ENCODE measurements at places on chromosomes 11 and 22.
A peak's percentile ranks its signal among the peaks of the same experiment; 100 is the strongest.

GRCh38 chr11:132343445-132344175 is 973.2 kb downstream of the NTM start:
- DNase-seq, result no peak

- no peak for DNase-seq
Measured at GRCh38 chr11:126700768-126701519, 299.6 kb downstream of the KIRREL3 start.

DNA sequence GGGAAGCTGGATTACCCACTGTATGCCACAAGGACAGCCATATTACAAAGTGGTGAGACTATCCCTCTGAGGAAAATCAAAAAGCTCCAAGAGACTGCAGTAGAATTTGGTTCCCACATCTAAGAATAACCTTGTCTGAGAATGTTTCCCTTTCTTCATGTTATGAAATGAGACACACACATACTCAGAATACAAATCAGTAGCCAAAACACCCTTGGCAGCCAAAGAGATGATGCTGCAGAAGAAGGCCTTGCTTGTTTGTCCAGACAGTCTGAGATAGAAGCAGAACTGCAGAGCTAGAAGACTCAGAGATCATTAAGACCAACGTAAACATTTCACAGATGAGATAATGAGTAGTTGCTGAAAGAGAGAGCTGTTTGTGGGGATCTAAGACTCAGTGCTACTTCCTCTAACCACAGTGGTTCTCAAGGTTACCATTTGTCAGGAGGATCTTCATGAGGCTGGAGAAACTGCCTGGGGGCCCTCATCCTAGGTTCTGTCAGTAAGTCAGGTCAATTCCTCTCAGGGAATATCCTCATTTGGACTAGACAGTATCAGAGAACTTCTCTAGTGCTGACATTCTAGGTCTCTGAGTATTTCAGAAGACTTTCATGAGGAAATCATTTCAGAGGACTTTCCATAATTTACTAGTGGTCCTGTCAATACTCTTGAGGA is 38.9 kb downstream of the RELT start:
- DNase-seq, result peak; percentile 89

DNA sequence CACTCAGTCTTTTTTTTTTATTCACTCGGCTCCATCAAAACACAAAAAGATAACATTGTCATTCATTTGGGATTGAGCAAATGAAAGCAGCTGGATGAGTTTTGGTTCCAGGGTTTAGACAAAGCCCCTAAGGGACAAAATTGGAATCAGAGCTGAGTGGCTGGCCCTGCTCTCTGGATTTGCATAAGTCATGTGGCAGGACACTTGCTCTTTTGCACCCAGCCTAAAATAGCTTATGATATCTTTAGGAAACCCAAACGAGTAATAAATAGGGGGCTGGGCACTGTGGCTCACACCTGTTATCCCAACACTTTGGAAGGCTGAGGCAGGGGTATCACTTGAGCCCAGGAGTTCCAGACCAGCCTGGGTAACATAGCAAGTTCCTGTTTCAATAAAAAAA is 11.0 kb upstream of the TMEM121B start:
- no peak for DNase-seq

DNA sequence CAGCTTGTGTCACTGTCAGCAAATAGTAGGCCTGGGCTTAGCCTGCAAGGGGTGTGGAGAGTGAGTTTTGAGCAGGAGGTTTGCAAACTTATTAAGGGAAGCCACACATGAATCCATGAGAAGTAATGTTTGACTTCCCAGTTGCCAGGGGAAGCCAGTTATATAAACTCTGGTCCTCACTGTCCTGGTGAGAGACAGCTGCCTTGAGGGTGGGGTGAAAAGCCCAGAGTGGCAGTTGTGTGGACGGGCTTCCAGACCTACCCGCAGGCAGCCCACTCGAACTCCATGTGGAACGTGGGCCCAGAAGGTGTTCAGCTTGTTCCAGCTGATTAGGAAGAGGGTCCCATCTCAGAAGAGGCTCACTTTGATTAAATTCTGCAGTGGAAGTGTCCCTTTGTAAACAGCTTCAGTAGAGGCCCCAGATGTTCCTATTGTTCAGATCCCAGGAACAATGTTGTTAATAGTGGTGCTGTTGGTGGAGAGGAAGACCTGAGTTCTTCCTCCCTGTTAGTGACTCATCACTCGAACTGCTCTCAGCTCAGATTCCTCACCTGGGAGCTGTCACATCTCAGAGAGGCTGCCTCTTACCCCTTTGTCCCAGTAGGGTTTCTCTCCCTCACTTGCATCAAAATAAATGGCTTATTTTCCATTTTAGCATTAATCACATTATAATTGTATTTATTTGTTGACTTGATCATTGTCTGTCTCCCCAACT is 63.4 kb downstream of the GRAMD1B start:
- DNase-seq, result no peak

GRCh38 chr11:5460983-5461621 is 12.0 kb downstream of the OR51I2 start:
- DNase-seq, result no peak

DNA sequence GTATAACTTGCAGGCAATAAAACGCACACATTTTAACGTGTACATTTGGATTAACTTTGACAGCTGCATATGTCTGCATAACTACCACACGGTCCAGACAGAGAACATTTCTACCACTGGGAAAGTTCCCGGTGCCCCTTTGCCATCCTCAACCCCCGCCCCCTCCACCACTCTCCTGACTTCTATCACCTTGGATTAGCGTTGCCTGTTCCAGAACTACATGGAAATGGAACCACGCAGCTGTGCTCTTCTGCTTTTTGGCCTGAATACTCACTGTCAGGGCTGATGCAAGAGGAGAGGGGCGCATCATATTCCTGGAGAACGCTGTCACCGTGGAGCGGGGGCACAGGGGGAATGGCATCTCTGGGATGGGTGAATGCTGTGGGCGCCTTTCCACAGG is 62.1 kb downstream of the LRP5 start:
- no peak for DNase-seq

DNA sequence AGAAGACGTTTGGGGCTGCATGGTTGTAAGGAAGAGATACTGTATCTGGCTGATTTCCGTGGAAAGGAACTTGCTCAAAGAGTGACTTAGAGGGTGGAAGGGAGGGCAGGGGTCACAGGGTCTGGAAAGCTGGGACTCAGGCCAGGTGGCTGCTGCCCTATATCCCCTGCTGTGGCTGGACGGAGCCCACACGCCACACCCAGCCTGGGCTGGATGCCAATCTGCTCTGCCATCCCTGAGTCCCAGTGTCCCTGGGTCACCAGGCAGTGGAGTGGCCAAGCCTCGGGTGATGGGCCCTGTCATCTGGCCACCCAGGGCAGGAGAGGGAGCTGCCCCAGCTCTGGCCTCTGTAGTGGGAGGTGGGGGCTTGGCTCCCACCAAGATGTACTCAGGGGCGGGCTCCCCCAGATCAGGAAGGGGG is 26.5 kb upstream of the KRTAP5-7 start:
- no peak for DNase-seq

DNA sequence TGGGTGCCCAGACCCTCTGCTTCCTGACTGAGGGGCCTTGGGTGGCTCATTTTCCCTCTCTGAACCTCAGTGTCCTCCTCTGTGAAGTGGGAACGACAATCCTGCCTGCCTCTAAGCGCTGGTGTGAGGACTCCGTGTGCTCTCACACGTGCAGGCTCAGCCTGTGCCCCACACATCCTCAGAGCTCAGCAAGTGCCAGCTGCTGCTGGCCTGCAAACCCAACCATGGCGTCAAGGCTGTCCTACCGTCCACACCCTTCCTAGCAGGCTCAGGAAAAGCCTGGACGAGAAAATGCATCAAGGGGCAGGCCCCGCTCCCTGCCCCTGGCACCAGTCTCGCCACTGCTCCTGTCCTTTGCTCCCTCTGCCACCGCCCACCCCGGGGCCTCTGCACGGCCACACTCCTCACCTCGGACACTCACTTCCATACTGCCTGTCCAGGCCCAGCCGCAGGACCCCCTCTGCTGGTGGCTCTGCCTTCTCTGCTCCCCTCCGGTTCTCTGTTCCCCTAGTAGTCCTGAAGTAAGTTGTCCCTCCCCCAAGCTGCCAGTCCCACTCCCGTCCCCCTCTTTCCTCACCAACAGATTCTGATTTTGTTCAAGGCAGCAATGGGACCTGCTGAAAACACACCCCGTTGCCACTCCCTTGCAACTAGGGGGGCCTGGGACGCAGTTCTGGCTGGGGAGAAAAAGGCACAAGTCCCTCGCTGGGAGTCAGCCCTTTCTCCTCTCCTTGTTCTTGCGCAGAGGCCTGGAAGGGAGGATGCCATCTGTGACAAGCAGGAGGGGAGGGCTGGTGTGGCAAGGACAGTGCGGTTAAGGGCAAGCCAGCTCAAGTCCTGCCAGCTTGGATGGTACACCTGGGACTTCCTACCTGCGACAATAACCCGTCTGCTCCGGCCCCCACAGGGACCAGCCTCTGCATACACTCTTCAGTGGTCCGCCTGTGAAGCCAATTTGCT is 62.2 kb downstream of the ARFGAP3 start:
- no peak for DNase-seq

- DNase-seq, result no peak
Measured at GRCh38 chr22:45717789-45718188, 46.2 kb downstream of the ATXN10 start.

DNA sequence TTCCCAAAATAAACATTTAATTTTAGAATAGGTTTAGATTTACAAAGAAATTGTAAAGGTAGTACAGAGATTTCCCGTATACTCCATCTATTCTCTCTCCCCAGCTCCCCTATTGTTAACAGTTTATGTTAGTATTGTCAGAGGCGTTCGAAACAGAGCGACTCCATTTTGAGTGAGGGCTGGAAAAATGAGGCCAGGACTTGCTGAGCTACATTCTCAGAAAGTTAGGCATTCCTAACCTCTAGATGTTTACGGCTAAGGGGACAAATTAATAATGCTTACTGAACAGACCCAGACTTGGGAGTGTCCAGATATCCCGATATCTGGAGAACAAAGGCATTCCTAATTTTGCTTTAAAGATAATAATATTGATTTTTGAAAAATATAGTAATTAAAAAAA is 12.4 kb upstream of the NUP160 start:
- no peak for DNase-seq

DNA sequence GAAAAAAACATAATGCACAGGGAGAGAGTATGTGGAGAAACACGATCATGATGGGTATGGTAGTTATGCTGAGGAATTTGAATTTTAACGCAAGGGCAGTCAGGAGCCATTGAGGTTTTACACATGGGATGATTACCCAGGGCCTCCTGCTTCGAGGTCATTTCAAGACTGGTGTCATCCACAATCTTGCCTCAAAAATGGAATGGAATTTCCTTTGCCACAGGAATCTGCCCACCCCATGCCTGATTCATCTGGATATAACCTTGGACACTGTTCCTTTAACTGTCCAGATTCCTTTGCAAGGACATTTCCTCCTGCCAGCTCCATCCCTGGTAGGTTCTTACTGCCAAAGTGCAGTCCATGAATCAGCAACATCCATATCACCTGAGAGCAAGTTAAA is 655.9 kb upstream of the TENM4 start:
- no peak for DNase-seq

GRCh38 chr11:65036931-65037330 is 4.1 kb upstream of the SAC3D1 start:
- no peak for DNase-seq

DNA sequence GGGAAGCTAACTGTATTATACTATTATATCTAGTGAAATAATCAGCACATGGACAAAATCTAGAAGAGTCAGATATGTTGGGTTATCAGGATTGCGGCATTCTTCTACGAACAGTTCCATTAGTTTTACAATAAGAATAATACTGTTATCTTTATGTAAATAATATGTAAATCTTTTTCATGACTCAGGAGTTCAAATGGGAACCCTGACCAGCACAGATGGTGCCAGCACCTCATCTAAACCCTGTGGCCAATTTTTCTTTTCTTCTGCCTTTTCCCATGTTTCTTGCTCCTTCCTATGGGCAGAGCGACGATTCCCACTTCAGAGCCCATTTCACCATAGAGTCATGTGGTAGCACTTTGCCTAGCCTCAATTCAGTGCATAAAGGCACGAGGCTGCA is 68.4 kb upstream of the CYP2D6 start:
- no peak for DNase-seq

DNA sequence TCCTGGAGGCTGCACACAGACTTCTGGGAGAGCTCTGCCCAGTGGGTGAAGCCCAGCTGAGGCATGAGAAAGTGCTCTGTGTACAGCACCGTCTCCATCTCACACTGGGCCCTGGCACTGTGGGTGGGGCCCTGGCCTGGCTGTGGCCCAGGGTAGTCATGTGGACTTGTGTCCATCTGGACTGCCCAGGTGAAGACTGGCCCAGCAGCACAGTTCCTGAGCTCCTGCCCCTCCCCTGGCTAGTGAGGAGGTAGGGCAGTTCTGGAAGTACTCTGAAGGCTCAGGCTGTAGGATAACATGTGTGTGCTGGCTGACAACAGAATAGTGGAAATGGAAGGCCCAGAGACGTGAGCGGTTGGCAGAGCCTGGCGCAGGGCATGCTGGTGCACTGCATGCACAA is 35.4 kb downstream of the RSPH14 start:
- DNase-seq, result no peak

DNA sequence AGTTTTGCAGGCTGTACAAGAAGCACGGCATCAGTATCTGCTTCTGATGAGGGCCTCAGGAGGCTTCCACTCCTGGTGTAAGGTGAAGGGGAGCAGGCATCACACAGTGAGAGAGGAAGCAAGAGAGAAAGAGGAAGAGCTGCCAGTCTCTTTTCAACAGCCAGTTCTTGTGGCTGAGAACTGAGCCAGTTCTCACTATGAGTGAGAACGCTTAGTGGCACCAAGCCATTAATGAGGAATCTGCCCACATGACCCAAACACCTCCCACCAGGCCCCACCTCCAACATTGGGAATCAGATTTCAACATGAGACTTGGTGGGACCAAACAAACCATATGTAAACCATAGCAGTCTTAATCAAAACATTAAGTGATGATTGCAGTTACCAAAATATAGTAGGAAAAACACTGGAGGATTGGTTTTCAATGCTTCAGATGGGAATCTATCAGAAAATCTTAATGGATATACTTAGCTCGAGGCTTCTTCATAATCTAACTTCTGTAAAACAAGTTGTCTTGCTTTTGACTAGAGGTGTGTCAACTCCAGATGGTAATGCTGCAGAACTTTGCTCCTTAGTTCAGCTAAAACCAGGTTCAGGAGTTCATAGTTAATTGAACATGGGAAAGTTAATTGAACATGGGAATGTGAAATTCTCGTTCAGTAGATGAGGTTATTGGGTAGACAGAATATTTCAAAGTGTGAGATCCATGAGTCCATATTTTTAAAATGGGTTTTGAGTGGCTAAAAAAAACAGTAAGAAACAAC is 12.2 kb downstream of the FAR1 start:
- DNase-seq, result no peak

GRCh38 chr11:88553204-88553603 is 215.7 kb upstream of the CTSC start:
- DNase-seq, result no peak

DNA sequence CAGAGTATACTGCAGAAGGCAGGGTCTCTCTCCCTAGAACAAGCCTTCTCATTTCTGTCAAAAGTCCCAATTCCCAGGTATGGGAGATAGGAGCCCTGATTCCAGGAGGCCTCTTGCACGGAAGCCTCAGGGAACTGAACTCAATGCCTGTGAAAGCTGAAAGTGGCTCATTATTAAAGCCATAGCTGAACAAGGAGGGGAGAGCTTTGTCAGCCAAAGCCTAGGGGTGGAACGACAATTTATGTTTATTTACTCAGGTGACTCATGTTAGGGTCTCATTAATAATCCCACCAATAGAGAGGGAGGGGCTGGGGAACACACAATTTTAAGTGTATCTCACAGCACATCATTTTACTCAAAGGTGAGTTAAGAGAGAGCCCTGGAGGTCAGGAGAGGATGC is 44.9 kb downstream of the DSCAML1 start:
- DNase-seq, result no peak

GRCh38 chr11:85665733-85666132 is 804 bp upstream of the CREBZF start:
- DNase-seq, result no peak

- no peak for DNase-seq
Measured at GRCh38 chr11:31847761-31848160, 36.6 kb upstream of the PAX6 start.

Measured in inflammatory macrophage treated with lipopolysaccharide for 1 hour (primary cell).